ENCODE measurements at places on chromosomes 12 and 14.

GRCh38 chr12:86660488-86661147 is 404.4 kb upstream of the MGAT4C start:
- DNase-seq = no peak

GRCh38 chr12:102939670-102940222 is 17.7 kb upstream of the ASCL1 start:
- DNase-seq = no peak

GRCh38 chr12:87198181-87198580 is 831.0 kb downstream of the C12orf50 start:
- no peak for DNase-seq

GRCh38 chr12:54370171-54370730 is 6.0 kb upstream of the GPR84 start:
- DNase-seq = no peak

- DNase-seq = no peak
These were observed 201.5 kb upstream of the CAND1 start for GRCh38 chr12:67067453-67068203.
